ENCODE measurements at places on chromosomes 7 and 10.

DNA sequence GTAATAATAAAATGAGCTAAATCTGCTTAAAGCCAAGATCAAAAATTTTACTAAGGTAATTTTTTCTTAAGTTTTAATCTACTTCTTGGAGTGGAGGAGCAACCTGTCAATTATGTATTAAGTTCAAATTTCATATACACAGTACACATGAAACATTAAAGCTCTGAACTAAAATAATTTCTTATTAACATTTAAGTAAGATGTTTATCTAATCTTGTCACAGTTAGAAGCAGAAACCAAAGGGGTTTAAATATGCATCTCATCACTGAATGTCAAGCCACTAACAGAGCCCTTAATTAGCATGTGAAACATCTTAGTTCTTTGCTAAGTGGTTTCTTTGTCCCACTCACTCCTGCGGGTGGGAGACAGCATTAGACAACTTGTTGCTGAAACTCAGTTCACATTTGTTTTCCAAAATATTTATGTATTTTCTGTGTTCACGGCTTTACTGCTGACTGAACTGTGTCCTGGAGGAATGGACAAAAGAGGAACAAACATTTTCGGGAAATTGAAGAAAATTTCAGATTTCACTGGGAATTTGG, 130.9 kb upstream of the MBL2 start:
- no peak for DNase-seq

- no peak for DNase-seq
These were observed 12.1 kb upstream of the TRPV6 start for GRCh38 chr7:142897691-142898090.

- peak; percentile 44 for DNase-seq
These were observed 55.8 kb downstream of the HBP1 start for GRCh38 chr7:107224374-107225223.

DNA sequence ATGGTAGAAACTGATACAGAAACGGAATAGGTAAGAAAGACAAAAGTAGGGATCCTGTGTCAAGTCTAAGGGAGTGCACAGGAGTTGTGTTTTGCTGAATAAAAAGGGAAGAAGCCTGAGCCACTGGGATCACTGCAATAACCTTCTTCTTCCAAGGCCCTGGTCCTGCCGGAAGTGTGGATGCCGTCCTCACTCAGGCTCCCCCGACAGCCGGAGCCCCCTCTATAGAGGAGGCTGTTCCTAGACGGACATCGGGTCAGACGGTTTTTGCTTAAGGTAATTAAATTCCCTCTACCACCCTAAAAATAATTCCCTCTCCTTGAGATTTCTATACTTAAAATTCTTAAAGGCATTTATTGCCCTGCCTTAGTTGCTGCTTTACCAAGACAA, 566.9 kb downstream of the PTPRN2 start:
- no peak for DNase-seq

GRCh38 chr7:143973870-143974416, 19.3 kb downstream of the OR2F1 start:
- no peak for DNase-seq

GRCh38 chr7:6284055-6284400, 11.6 kb upstream of the CYTH3 start:
- DNase-seq, result no peak

DNA sequence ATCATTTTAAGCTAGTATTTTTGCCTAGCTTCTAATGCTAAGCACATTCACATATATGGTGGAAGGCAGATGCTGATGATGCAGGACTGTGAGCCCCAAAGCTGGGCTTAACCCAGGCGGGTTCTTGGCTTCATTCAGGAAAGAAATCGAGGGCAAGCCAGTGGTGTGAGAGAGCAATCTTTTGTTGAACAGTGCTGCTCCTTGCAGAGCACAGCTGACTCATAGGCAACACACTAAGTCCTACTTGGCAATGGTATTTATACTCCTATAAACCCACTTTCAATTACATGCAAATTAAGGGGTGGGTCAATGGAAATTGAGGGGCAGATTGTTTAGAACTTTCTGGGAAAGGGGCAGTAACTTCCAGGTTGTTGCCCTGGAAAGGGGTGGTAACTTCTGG, 42.0 kb upstream of the CELF2 start:
- no peak for DNase-seq

DNA sequence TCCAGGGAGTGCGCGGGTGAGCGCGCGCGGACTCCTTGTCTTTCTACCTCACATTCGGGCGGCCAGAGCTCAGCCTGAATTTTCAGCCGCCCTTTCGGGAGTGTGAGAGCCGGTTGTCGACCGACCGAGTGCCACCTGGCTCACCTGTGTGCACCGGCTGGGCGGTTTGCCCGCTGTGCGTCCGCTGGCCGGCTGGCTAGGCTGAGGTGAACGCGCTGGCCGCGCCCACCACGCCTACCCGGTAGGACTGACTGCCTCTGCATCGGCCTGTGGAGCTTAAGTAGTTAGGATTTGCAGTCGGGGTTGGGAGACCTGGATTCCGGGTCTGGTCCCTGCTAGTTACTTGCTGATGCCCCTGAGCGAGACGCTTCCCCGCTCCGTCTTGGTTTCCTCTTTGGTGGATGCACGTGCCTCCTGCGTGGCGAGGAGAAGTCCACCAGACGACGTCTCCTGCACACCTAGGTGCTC, 553 bp downstream of the TSPAN15 start:
- peak; percentile 61 for DNase-seq
